ENCODE measurements at places on chromosomes 4 and X.
A peak's percentile ranks its signal among the peaks of the same experiment; 100 is the strongest.

GRCh38 chrX:47643926-47644325, 6.4 kb downstream of the ELK1 start:
- no peak for DNase-seq

GRCh38 chr4:153466081-153466948, at the start of gene TMEM131L:
TSS of gene TMEM131L (plus strand) at chr4:153466360. CDS start at chr4:153466398, 38 bp downstream.
- DNase-seq = peak; percentile 38

GRCh38 chr4:37516057-37516775, 170.0 kb downstream of the RELL1 start:
- DNase-seq = no peak

DNA sequence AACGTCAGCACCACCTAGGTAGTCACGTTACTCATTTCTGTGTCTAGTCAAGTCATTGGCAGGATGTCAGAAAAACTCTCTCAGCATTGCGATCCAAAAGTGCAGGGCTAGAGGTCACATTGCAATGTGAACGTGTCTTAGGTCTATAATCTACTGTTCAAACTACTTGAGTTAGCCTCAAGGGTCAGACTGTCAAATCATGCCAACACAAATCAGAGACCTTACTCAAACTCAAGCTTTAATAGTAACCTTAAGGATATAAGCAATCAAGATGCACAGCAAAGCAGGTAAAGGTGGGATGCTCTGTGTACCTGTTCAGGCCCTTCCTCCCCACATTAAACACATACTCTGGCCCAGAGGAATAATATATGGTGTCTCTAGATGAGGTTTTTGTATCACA, 114.4 kb upstream of the NOCT start:
- no peak for DNase-seq

- no peak for DNase-seq
These were observed 31.3 kb downstream of the FAM241A start for GRCh38 chr4:112176596-112176995.

DNA sequence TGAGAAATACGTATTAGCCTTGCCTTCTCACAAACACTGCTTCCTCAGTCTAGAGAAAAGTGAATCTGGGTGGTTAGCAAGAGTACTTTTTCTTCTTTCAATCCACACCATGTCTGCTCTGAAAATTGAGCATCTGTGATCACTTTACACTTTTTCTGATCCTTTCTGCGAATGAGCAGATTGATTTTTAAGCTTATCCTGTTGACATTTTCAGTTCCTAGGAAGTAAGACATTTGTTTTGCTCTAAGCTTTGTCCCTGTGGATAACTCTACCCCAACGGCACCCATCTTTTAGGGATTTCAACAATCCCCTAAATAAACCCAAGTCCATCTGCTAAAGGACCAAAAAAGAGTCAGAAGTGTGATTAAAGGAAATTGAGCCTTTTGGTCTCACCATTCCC, 487.5 kb downstream of the IQCM start:
- DNase-seq = no peak

DNA sequence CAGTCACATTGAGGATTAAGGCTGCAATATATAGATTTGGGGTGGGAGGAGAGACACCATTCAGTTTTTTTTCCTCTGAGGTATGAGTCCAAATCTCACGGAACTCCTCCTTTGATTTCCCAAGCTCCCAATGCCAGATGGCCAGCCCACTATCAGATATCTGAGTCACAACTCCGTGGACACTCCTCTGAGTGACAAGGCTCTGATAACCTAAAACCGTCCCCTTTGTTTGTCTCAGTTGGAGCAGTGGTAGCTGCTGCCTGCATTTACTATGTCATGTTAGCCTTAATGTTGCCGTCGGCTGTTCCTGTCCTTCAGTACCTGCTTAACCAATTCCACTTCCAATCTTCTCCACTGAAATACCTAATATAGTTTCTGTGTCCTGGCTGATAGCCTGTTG, 107.3 kb downstream of the DTHD1 start:
- no peak for DNase-seq

- DNase-seq = no peak
These were observed 36.7 kb upstream of the CABS1 start for GRCh38 chr4:70298051-70298450.

GRCh38 chrX:132883358-132883915, 75.0 kb downstream of the HS6ST2 start:
- DNase-seq = no peak
